Mesothelial cell of epicardium (in vitro differentiated cells): ENCODE measurements at places on chromosomes 3 and 15.

- H3K36me3 ChIP-seq, result no peaks in the 10 kb centered on the region
- H3K4me1 ChIP-seq, result peaks cover 8% of the 10 kb centered on the region
- no peak overlapping the region for H3K4me3 ChIP-seq
- no peak for DNase-seq
- no peaks in the 10 kb centered on the region for H3K27me3 ChIP-seq
- H3K27ac ChIP-seq, result peak overlapping the region; percentile 5
Observed at GRCh38 chr15:66592505-66593218, 26.9 kb upstream of the LCTL start.

DNA sequence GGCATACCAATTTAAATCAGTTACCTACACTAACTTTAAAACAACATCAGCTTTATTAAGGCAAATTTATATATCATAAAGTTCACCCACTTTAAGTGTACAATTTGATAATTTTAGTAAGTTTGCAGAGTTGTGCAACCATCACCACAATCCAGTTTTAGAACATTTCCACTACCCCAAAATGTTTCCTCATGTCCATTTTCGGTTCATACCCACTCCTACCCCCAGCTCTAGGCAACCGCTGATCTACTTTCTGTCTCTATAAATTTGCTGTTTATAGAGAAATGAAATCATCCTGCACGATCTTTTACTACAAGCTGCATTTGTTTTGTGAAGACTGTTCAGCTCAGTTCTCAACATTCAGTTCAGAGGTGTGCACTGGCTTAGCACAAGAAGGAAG lies 31.5 kb upstream of the FAM81A start:
- H3K36me3 ChIP-seq, result no peaks in the 10 kb centered on the region
- H3K27me3 ChIP-seq, result peaks cover 7% of the 10 kb centered on the region
- H3K4me3 ChIP-seq, result no peak overlapping the region
- no peak overlapping the region for H3K27ac ChIP-seq
- peaks cover 2% of the 10 kb centered on the region for H3K4me1 ChIP-seq

DNA sequence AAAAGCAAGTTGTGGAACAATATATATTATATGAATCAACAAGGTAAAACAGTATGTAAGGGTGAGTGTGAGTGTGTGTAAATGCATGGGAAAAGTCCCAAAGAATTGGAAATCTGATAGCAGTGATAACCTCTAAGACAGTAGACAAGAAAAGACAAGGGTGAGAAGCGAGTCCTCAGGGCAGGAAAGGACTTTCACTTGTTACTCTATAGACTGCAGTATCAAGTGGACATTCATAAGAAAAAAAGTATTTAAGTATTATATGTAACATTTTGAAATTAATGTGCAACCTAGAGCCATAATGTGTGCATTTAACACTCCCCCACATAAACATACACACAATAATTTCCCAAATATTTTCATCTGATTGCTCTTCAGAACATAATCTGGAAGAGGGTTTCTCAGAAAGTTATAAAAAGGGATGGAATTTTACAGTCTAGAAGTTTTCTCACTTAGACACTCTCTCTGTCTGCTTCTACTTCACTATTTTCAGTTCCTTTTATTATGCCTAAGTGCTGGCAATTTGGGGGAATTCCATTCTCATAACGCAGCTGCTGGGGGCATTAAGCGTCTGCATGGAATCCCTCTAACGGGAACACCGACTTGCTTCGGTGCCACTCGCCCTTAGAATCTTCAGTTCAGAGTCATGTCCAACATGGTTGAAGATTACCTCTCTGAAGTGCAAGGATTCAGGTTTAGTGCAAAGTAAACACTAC lies 50.0 kb upstream of the CDIN1 start:
- peaks cover 42% of the 10 kb centered on the region for H3K4me1 ChIP-seq
- H3K36me3 ChIP-seq, result no peaks in the 10 kb centered on the region
- H3K27me3 ChIP-seq, result no peaks in the 10 kb centered on the region
- no peak overlapping the region for H3K27ac ChIP-seq

DNA sequence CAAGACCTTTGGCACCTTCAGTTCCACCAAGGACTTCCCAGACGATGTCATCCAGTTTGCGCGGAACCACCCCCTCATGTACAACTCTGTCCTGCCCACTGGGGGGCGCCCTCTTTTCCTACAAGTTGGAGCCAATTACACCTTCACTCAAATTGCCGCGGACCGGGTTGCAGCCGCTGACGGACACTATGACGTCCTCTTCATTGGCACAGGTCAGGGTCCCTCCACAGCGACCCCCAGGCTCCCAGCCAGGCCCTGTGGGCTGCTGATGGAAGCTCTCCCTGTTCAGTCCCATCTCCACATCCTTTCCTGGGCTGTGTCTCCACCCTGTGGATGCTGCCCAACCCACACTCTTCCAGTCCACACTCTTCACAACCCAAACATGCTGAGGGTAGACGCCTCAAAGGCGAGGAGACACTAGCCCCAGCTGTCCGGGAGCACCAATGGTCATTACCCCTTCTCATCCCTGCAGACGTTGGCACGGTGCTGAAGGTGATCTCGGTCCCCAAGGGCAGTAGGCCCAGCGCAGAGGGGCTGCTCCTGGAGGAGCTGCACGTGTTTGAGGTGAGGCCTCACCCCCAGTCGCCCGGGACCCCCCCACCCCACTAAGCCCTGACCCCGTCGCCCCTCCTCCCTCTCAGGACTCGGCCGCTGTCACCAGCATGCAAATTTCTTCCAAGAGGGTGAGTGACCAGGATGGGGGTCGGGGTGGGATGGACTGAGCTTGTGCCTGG lies 4.3 kb upstream of the LSMEM2 start:
- H3K27me3 ChIP-seq, result peaks cover 29% of the 10 kb centered on the region
- H3K27ac ChIP-seq, result peak overlapping the region; percentile 59
- H3K4me3 ChIP-seq, result peak overlapping the region; percentile 33
- peaks cover 15% of the 10 kb centered on the region for H3K36me3 ChIP-seq
